Stimulated activated CD8-positive, alpha-beta memory T cell treated with anti-CD3 and anti-CD28 coated beads, Interleukin-15, amount 100 ng/mL, for 24 hours (primary cell): ENCODE measurements at places on chromosomes 2 and 18.

- DNase-seq, result no peak
Measured at GRCh38 chr2:164155558-164155957, 419.8 kb upstream of the FIGN start.

DNA sequence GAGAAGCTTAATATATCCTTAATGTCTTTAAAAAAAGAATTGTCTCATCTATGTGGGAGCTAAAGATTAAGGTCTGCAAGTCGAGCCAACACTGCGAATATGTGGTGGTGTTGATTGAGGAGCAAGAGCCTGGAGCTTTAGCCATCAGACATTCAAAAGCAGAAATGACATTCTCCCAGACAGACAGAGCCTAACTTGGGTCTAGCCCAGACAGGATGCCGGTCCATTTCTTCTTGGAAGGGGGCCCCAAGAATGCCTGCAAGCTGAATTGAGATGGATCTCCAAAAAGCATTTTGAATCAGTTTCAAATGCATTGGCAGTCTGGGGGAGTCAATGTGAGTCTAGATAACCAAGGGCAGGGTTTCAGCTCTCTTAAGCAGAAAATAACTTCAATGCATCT, 30.1 kb upstream of the EML4 start:
- DNase-seq, result no peak

- DNase-seq, result no peak
Measured at GRCh38 chr2:218244665-218245064, 16.1 kb upstream of the GPBAR1 start.

DNA sequence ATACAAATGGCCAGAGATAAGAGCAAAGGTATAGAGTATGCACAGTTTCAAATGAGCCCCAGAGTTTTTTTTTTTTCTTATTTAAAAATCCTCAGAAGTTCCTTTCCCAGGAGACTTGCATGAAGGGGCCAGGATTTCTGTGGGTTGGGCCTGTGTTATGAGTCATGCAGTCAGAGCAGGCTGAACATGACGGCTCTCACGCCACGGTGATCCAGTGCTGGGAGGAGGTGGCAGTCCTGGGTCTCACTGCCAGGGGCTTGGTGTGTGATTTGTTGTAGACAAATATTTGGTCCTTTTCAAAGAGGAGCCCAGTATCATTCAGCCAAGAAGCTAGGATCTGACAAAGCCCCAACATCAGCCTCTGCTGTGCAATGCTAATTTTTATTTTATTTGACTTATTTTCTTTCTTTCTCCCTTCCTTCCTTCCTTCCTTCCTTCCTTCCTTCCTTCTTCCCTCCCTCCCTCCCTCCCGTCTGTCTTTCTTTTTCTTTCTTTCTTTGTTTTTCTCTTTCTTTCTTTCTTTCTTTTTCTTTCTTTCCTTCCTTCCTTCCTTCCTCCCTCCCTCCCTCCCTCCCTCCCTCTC, 10.4 kb upstream of the KCNE4 start:
- DNase-seq, result no peak

DNA sequence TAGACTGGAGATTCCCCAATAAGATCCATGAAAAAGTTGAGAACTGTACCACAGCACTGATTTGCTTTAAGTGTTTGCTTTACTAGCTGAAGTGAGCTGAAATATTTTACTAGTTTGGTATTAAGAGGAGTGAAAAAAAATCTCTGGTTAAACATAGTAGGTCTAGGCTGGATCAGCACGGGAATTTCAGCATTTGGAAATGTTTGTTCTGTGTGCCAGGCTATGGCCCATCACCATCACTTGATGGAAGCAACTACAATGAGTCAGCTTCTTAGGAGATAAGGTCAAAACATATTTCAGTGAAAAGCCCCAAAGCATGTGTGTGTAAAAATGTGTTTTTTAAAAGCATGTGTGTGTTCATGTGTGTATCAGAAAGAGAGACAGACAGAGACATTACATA, 131.4 kb upstream of the DNMT3A start:
- no peak for DNase-seq

GRCh38 chr2:216017365-216017764, 4.0 kb upstream of the MREG start:
- DNase-seq, result no peak

- no peak for DNase-seq
Measured at GRCh38 chr2:132621131-132621875, 48.7 kb downstream of the LYPD1 start.

- no peak for DNase-seq
Measured at GRCh38 chr2:224941960-224942359, 100.3 kb downstream of the DOCK10 start.

GRCh38 chr18:50527636-50528307, 32.1 kb upstream of the MAPK4 start:
- DNase-seq, result no peak

GRCh38 chr2:99336804-99337112, 431 bp upstream of the EIF5B start:
- DNase-seq, result no peak

DNA sequence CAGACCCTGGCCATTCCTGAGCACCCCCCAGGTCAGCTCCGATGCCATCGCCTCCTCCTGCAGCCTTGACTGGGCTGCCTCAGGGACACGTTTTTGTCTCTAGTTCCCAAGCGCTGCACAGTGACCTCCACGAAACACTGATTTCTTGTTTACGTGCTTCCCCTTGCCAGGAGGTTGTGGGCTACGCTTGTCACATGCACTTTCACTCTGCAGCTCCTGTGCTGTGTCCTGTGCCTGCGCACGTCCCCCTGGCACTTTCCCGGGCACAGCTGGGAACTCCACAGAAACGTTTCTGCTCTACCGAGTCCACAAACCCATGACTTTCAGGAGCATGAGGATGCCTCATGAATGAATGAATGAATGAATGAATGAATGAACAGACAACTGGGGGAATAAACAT, 160.6 kb downstream of the LAMA1 start:
- no peak for DNase-seq

DNA sequence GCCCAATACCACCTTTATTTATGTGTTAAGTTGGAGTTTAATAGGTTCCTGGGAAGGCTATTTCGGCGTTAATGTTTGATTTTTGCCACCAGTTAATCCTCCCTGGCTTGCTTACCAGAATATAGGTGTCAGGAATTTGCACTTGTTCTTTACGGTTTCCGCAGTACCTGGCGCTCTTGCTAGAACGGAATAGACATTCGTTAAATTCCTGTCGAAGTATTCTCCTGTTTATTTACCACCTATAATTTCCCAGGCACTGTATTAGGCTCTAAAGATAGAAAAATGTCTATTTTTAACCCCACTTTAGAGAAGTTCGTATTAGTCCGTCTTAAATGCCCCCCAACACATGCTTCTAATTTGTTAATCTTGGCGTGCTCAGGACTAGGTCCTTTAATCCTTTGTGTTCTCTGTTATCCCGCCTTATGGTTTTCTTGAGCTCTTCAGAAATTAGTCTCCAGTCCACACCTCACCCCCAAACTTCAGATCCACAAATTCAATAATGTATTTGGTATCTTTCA, 575 bp downstream of the CCDC150 start:
- DNase-seq, result no peak

- no peak for DNase-seq
Measured at GRCh38 chr2:43100883-43101662, 125.3 kb downstream of the ZFP36L2 start.

- no peak for DNase-seq
Measured at GRCh38 chr18:45951016-45951714, 16.0 kb downstream of the EPG5 start.

DNA sequence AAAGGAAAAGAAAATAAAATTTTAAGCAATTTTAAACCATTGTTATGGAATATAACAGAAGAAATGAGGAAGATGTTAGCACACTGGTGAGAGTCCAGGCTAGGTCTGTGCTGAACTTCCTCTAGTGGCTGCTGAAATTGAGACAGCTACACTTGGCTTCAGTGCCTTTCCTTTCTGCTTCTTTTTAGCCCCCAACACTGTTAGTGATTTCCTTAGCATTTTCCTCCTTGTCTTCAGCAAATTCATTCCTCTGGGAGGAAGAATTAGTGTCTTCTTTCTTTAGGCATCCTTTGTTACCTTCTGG, 47.6 kb downstream of the ITGAV start:
- DNase-seq, result no peak

DNA sequence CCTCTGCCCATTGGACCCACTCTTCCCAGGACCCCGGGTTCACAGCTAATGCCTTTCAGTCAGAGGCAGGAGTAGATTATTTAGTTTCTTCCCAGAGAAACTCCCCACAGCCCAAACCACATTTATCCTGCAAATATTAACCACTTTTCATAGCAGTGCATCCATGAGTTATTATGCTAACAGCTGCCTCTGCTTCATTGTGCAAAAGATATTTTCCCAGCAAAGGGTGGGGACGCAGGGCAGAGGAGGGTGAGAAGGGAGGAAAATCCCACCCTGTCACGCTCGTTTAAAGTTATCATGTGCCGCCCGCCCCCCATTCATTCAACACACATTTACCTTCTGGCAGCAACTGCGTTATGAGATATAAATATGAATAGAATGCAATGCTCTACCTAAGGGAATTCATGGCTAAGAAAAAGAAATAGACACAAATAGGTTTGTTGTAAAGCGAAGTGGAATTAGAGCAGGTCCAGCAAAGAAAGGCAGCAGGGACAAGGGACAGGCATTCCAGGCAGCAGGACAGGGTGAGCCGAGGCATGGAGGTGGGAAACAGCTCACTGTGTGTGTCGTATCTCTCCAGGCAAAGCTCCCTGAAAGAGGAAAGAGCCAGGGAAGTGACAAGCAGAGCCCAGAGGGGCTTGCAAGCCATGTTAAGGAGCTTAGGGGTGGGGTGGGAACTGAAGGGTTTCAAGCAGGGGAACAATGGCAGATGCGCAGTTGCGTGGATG, 46.3 kb upstream of the LTBP1 start:
- no peak for DNase-seq

DNA sequence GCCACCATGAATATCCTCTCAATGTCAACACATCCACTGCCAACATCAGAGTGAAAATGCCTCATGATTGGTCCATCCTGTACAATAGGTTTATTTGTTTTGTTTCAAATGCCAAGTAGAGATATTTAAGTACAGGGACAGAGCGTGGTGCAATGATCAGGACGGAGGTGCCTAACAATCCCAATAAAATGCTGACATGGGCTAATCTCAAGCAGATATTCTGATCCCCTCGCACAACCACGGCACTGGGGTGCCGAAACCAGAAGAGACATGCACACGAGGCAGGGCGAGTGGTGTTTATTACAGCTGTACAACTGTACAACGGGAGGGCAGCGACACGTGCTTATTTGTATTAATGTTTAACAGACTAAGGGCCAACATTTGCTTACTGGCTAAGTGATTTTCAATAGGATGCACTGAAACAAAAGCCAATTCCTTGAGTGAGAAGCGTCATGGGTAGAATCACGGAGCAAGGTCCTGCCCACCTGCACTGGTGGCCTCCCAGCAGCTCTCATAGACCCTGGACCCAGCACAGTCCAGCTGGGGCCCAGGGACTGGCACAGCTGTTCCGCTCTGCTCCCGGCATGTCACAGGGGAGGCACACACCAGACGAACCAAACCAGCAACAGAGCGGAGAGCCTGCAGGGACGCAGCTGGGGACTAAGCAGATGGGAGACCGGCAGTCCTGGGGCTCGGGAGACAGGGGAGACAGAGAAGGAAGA, 101.4 kb downstream of the HDAC4 start:
- DNase-seq, result no peak

DNA sequence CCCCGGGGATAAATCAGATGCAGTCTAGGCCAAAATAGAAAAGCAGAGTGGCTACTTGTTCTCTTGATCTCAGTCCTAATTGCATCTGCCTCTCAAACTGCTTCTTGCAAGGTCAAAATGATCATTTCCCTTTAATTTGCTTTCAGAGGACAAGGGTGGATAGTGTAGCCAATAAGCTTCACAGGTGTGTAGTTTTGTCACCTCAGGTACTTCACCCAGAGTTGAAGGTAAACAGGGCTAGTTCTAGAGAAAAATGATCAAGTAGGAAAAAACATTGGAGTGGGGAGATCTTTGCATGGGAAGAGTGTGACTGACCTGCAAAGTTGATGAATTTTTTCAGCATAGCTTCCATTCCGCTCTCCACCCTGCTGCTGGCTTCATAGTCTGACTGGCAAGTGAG, 8.7 kb downstream of the ERICH2 start:
- no peak for DNase-seq

DNA sequence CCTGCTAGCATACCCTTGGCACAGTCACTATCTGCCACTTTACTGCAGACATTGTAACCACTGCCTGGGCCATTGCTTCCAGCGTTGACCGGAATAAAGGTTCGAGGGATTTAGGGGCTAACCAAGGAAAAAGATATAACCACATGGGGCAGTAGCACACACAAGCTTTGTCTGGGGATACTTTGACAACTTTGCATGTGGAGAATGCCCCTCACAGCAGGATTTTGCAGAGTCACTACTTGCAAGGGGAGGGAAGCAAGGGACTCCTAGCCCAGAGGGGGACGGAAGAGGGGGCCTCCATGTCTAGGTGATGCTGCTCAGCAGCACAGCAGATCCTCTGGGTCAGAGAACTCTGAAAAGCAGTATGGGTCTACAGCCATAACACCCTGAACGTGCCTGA, 138.7 kb downstream of the SPP2 start:
- no peak for DNase-seq

DNA sequence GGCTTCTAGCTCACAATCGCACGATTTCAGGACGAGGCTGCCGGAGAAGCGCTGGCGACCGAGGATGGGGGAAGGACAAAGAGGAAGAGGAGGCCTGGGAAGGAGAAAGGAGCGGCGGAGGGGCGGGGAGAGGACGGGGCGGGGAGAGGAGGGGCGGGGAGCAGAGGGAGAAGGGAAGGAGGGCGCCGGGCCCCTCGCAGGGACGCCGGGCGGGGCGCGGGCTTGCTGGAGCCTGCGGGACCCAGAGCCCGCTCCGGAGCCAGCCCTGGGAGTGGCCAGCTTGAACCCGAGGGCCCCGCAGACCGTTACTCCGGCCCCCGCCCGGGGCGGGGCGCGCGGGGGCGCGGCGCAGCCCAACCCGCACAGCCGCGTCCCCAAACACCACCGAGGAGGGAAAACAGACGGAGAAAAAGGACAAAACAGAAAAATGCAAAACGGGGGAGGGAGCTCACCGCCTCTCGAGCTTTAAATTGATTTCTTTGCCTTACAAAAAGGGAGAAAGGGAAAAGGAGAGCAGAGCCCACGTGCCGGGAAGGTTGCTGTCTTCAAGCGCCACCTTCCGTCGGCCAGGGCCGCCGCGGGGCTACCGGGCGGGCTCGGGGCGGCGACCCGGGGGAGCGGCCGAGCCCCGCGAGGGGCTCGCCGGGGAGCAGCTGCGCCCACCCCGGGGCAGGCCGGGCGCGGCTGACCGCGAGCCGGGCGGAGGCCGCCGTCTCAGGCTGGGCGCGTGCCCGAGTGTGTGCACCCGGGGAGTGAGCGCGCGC, 781 bp upstream of the SOX11 start:
- no peak for DNase-seq
